ENCODE measurements at places on chromosomes 3 and 15.

DNA sequence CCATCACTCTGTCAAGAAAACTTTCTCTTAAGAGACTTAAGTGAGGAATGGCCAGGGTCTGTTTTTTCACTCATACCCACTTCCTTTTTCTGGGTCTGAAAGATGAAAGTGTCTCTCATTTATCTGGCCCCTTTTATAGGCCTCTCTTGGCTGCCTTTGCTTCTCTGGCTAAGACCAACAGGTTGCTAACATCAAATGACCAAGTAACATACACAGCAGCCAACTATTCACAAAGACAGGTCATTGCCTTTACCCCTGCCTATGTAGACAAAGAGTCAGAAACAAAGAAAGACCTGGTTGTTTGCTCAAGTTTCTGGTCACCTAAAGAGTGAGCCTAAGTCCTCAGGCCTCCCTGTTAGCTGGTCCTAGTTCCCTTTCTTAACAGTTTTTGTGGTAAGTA, 24.0 kb upstream of the CSTA start:
- no peak for DNase-seq

GRCh38 chr3:122356402-122356801, 26.6 kb downstream of the MIX23 start:
- peak; percentile 28 for DNase-seq

DNA sequence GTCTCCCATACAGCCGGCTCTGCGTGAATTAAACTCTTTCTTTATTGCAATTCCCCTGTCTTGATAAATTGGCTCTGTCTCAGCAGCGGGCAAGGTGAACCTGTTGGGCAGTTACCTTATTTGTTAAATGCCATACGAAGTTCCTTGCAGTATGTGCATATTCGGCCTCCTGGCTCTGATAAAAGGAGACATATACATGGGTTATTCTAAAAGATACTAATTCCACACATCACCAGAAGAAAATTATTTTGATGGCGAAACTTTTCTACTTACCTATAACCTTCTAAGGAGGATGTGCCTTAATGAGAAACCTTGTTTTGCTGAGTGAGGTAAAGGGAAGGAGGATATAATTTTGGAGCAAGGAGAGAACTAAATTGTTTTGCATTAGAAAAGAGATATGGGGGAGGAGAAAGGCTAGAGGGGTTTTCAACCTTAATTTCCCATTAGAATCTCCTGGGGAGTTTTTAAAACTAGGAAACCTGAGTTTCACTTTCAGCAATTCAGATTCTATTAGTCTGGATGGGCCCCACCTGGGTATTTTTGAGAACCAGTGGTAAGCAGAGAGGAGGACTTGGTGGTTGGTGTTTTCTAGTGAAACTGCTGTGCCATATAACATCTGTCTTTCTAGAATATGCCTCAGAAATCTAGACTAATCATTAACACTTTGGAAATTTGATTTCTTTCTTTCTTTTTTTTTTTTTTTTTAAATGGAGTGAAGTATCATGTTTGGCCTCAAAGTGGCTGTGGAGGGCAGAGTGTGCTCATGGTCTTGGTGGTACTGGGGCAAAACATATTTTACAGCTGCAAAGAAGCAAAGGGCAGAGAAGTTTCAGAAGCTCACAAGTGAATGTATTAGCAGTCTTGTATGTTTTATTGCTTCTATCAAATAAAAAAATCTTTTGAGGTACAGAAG, 23.0 kb downstream of the NANOGP8 start:
- DNase-seq: no peak

DNA sequence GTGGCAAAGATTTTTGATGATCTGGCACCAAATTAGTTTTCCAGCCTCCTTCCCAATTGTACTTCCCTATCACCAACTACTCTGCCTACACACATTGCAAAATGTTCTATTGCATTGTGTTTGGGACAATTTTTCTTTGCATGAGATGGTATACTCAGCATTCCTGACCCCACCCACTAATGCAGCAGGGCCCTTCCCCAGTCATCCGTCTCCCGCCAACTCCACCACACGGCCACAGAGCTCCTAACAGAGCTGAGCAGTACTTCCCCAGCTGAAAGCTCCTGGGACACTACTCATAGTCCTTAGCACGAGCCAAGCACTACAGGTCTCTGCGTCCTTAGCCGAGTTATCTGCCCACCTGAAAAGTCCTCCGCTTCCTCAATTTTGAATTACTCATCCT, 34.2 kb downstream of the TXNRD3 start:
- DNase-seq: peak; percentile 25

GRCh38 chr3:51311055-51311454, 74.0 kb upstream of the MANF start:
- peak; percentile 53 for DNase-seq

DNA sequence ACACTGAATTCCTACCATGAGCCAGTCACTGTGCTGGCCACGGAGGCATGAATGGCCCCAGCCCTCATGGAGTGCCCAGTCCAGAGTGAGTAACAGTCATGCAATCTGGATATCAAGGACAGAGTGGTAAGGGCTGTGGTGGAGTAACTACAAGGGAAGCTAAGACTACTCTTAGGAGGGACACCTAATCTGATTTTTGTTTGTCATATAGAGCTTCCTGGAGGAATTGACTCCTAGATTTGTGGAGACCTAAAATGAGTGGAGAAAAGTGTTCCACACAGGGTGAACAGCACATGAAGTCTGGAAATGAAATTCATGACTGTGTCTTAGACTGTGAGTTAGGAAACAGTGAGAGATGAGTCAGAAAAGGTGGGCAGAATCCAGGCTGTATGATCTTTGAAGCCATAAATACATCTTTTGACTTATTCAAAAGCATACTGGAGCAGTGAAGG, 219.9 kb downstream of the NFKBIZ start:
- DNase-seq: peak; percentile 91

GRCh38 chr15:92409006-92409405, 15.3 kb downstream of the ST8SIA2 start:
- DNase-seq: no peak

GRCh38 chr3:71271596-71271995, 311.9 kb downstream of the FOXP1 start:
- no peak for DNase-seq

DNA sequence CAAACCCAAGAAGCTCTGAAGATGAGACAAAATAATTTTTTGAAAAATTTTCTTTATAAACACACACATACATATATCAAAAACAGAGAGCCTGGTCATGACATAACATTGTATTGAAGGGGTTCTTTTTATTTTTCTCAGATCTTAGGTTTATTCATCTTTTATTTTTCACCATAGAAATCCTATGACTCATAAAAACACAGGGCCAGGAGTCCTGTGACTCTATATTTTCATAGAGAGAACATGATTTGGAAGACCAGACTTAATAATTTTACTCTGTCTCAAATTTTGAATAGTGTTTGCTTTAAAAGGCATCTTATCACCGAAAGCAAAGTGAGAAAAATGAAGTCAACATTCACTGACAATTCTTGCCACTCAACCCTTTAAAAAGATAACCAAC, 57.7 kb downstream of the SUCNR1 start:
- DNase-seq: peak; percentile 50

DNA sequence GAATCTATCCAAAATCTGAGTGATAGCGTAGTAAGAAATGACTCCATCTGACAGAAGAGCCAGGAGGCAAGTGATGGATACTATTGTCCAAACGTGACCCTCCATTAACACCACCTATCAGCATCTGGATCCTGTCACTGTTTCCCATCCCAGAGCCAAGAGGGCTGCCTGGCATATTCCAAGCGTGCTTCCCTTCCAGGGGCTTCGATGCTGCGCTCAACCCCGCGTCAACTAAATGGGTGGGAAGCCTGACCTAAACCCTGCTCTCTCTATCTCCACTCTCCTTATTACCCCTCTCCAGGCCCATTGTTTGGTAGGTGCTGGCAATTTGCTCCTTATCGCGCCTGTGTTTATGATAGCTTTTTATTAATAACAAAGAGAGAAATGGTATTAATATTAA, 83.2 kb downstream of the NR2F2 start:
- no peak for DNase-seq

GRCh38 chr15:38208779-38209178, 43.9 kb upstream of the SPRED1 start:
- no peak for DNase-seq

DNA sequence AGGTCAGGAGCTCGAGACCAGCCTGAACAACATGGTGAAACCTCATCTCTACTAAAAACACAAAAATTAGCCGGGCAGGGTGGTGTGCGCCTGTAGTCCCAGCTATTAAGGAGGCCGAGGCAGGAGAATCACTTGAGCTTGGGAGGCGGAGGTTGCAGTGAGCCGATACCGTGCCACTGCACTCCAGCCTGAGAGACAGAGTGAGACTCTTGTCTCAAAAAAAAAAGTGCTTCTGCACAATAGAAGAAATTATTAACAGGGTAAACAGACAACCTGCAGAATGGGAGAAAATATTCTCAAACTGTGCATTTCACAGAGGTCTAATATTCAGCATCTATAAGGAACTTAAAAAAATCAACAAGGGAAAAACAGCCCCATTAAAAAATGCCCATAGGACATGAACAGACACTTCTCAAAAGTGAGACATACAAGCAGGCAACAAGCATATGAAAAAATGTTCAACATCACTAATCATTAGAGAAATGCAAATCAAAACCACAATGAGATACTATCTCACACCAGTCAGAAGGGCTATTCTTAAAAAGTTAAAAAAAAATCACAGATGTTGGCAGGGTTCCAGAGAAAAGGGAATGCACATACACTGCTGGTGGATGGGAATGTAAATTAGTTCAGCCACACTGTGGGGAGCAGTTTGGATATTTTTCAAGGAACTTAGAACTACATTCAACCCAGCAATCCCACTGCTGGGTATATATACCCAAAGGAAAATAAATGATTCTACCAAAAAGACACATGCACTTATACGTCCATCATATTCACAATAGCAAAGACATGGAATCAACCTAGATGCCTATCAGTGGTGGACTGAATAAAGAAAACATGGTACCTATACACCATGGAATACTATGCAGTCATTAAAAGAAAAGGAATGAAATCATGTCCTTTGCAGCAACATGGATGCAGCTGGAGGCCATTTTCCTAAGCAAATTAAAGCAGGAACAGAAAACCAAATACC, 75.5 kb downstream of the MSL2 start:
- DNase-seq: peak; percentile 22

DNA sequence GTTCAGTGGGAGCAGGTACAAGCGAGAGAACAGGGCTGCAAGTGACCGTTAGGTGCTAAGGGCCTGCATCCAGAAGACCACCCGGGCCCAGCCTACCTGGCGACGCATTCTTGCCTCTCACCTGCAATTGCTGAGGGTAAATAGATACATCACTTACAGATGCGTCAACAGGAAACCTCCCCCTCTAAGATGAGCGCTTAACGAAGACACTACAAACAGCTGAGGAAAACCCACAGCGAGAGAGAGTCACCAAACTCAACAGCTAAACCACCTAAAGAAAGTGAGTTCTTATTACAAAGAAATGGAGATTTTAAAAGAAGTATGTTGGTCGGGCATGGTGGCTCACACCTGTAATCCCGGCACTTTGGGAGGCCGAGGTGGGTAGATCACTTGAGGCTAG, 157.9 kb downstream of the CHSY1 start:
- DNase-seq: no peak

GRCh38 chr15:49380912-49381311, 42.1 kb upstream of the FGF7 start:
- no peak for DNase-seq

GRCh38 chr3:126056681-126057500, 27.0 kb downstream of the SLC41A3 start:
- no peak for DNase-seq

- DNase-seq: no peak
Observed at GRCh38 chr3:126728680-126729079, 24.6 kb downstream of the CHCHD6 start.

DNA sequence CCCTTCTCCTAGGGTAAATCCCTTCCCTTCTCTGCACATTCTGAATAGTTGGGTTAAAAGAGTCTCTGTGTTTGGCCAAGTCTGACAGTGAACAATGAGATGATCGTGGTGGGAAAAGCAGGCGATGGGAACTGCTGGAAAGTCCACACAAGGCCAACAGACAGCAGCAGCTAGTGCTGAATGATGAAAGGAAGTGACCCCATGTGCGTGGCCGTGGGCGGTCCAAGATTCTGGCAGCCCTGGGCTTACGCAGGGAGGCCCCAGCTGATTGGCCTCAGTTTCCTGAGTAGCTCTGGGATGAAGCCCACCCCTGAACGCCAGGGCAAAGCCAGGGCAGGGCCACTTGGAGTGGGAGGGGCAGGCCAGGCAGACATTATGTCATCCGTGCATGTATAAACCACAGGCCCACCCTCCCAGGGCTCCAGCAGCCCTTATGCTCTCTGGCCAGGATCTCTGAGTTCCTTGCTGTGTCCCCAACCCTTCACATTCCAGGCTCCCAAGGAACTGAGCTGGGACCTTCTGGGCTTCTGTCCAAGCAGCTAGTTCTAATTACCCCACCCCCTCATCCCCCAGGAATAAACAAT, 57.8 kb downstream of the CDC25A start:
- DNase-seq: peak; percentile 89
